Renal cortical epithelial cell (primary cell): ENCODE measurements at places on chromosomes 1 and 21.

- peak; percentile 82 for DNase-seq
Measured at GRCh38 chr1:2546515-2547209, 9.5 kb upstream of the TNFRSF14 start.

GRCh38 chr1:171973421-171973820 lies 132.1 kb downstream of the DNM3 start:
- no peak for DNase-seq

DNA sequence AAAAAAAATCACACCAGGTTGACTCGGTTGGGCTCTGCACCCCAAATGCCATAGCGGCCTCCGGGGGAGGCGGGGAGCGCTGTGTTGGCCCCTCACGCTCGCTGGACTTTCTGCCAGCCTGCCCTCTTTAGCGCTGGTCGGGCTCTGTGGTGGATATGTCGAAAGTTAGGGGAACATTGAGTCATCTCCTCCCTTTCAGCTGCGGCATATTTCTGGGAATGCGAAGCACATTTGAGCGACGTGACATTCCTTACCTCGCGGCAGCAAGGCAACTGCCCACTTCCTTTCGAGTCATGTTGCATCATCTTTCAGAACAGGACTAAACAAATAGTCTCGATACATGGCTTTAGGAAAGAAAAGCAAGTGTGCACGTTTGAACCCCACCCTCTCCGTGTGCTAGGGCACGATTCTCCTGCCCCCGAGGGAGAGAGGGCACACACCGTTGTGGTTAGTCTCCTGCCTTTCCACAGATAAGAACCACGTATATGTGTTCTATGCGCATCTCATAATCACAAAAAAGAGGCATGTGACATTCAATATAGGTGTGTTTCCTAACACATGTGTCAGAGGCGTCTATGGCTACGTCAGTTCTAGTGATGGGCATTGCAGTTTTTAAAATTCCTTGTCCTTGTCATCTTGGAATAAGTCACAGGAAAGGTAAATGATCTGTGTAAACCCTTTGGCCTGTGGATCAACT lies 105.9 kb upstream of the SLC45A1 start:
- peak; percentile 98 for DNase-seq

- DNase-seq = no peak
Measured at GRCh38 chr1:241442686-241443085, 76.9 kb downstream of the FH start.

DNA sequence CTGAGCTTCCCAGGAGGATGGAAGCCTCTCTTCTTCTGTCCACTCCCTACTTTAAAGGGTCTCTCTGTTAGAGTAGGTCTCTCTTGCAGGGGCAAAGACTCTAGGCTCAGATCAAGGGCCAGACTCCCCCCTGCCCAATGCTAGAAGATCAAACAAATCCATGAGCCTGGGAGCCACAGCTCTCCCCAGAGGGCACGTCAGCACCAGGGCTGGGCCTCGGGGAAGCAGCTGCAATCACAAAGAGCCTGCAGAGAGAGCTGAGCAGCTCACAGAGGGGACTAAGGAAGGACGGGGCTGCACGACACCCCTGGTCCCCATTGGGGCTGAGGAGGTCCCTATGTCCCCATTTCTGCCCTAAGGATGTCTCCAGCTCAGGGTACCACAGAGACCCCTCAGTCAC lies 3.9 kb downstream of the CNTN2 start:
- no peak for DNase-seq

- DNase-seq = no peak
Measured at GRCh38 chr1:157540160-157540748, 12.1 kb downstream of the FCRL5 start.

DNA sequence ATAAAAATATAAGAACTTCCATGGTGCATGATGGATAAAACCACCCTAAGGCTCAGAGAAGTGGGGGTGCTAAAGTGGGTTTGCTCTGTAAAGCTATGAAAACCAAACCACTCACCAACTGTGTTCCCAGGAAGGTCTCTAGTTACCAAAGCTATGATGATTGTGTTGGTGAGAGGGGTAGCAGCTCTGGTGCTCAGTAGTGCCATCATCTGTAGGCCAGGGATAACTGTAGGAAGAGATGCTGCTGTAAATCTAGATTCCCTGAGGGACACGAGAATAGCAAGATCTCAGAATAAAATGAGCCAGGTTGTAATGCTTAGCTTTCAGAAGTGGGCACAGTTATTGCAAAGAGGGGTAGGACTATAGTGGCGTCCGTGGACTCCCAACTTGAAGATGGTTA lies 124.5 kb downstream of the GREM2 start:
- no peak for DNase-seq

DNA sequence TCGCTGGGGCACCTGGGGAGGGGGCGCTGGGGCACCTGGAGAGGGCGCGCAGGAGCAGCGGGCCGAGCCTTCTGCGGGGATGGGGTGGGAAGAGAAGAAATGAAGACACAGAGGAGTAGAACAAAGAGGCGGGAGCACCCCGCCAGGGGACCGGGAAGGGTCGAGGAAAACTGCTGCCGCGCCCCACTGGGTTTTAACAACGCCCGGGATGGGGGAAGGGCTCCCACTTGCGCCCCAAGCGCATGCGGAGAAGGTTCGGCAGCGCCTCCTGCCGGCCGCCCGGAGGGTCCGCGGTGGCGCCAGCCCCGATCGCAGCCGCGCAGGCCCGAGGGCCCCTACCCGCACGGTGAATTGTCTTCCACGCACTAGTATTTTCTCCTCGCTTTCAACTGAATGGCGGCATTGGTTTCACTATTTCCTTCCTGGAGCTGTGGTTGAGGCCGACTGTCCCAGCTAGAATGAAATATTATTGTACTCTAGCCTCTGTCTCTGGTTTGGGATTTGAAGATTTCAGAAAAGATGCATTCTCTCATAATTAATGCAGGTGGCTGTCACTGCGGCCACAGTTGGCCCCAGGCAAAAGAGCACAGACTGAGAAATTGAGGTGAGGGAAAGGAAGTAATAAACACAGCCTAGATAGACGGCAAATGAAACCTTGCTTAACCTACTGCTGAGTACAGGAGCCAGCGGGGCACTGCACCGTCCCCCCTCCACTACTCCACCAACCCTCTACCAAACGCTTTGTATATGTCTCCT lies 57.3 kb downstream of the MAB21L3 start:
- peak; percentile 29 for DNase-seq

DNA sequence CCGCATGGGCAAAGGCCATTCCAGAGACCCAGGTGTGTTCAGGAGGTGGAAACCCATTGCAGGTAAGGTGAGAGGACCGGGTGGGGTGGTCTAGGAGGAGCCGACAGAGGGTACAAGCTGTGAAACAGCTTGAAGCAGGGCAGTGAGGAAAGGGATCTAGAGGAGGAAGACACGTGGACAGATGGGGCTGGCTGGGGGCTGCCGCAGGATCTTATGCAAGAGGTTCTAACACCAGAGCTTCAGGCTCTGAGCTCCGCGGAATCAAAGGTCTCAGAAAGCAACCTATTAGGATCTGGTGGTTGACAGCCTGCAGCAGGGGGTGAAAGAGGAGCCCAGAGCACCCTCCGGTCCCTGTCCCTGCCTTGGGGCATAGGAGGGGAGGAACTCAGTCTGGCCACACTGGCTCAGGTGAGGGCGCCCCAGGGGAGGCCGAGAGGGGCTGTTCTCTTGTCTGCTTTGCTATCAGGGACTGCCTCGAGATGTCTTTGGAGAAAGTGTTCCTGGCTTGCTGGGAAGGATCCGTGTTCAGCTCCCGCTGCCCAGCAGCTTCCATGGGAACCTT lies 1.9 kb downstream of the TFF1 start:
- no peak for DNase-seq

GRCh38 chr1:154212083-154212482 lies 6.0 kb upstream of the CFAP141 start:
- no peak for DNase-seq

DNA sequence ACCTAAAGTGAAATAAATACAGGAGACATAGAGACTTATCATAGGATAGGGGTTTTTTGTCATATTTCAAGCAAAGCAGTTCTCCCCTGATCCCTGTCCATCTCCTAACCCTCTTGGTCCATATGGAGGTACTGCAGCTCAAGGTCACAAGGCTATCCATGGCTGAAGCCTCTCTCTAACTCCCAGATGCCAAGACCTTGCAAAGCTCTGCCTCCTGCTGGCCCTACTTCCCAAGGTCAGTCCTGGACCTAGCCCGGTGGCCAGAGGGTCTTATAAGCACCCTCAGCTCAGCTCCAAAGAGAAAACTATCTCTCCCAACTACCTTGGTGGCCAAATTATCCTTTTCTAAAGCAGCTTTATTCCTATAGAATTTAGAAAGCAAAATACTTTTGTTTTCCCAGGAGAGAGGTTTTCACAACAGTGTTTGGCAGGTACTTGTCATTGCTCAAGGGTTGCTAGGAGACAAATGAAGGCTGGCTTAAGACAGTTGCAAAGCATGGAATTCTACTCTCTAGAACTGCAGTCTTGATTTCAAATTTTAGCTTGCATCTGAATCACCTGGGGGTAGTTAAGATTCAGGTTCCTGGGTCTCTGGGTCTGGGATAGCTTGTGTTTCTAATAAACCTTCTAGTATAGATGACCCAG lies 121.5 kb downstream of the XCL2 start:
- DNase-seq = peak; percentile 47

DNA sequence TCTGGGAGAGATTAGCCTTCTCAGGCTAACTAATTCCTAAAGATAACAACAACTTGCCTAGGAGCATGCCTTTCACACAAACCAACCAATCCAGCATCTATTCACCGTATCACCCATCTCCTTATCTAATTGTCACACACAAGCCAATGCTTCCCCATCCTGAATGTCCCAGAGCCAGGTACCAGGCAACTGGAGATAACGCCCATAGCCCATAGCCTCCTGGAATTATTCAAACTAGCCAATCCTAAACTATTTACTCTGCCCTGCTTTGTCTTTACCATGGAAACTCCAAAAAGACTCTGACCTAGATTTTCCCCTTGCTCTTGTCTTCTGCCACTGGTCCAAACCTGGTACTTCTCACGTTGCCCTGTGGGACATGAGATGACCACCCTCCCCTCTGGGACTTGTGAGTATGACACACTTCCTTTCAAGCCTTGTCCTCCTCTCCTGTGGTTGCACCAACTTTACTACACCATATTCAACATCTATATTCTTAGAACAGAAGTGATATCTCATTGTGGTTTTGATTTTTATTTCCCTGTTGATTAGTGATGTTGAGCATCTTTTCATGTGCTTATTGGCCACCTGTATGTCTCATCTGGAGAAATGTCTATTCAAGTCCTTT lies 8.8 kb upstream of the ATG4C start:
- no peak for DNase-seq

DNA sequence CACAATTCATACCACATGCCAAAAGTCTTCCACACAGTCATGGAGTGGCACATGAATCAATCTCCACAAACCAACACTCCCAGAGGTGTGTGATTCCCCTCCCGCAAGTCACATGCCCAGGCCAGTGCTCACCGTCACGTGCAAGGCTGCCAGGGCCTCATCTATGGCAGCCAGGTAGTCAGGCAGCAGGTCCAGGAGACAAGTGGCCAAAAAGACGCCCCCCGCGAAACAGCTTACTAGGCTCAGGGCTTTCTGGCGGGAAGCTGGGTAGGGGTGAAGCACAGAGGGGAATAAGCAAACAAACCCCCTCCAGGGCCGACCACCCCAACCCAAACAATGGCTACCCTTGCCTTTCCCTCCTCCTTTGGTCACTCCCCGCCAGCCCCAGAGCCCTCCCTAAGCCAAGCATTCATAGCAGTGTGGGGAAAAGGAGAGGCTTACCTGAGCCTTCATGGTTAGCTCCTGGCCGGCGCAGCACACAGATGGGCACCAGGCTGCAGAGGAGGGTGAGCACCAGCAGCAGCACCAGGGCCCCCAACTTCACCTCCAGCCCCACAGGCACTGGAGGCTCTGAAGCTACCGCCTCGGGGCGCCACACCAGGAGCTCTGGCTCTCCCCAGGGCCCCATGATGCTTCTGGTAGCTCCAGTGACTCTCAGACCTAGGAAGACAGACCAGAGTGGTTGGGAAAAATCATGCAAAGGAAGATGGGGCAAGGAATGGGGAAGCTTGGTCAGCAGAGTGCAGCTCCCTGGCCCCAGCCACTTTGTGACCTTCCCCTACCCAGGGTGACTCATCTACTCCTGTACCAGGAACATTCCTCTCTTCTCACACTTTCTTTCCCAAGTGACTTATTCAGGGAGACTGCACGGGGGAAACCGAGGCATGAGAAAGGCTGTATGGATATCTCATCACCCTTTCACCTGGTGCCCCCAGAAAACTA lies 978 bp downstream of the SLC39A1 start:
- peak; percentile 86 for DNase-seq

GRCh38 chr1:75785320-75785982 lies 605 bp upstream of the RABGGTB start:
- no peak for DNase-seq

GRCh38 chr1:3892748-3893147 lies 7.3 kb downstream of the C1orf174 start:
- DNase-seq = no peak

GRCh38 chr1:64861611-64862010 lies 104.7 kb downstream of the JAK1 start:
- peak; percentile 38 for DNase-seq

- DNase-seq = no peak
Measured at GRCh38 chr1:38623529-38623928, 236.0 kb downstream of the RRAGC start.

- no peak for DNase-seq
Measured at GRCh38 chr1:239742416-239743109, 349.1 kb upstream of the FMN2 start.

- DNase-seq = peak; percentile 46
Measured at GRCh38 chr1:84382127-84382526, 16.2 kb upstream of the DNASE2B start.

- DNase-seq = no peak
Measured at GRCh38 chr1:22944346-22945055, 28.2 kb downstream of the LACTBL1 start.

DNA sequence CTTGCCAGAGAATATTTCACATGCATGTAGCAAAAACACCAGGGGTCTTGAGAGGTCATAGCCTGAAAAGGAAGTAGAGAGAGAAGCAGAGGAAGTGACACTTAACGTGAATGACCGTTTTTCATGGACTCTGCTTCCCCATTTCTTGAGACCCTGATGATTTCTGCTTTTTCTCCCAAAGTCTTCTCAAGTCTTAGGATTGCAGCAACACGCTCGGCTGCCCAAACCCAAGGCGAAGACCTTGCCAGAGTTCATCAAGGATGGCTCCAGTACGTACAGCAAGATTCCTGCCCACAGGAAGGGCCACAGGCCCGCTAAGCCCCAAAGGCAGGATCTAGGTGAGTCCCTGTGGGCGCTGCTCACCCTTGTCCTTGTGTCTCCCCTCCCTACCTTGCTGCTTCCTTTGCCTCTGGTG lies 12.8 kb downstream of the THEMIS2 start:
- no peak for DNase-seq

DNA sequence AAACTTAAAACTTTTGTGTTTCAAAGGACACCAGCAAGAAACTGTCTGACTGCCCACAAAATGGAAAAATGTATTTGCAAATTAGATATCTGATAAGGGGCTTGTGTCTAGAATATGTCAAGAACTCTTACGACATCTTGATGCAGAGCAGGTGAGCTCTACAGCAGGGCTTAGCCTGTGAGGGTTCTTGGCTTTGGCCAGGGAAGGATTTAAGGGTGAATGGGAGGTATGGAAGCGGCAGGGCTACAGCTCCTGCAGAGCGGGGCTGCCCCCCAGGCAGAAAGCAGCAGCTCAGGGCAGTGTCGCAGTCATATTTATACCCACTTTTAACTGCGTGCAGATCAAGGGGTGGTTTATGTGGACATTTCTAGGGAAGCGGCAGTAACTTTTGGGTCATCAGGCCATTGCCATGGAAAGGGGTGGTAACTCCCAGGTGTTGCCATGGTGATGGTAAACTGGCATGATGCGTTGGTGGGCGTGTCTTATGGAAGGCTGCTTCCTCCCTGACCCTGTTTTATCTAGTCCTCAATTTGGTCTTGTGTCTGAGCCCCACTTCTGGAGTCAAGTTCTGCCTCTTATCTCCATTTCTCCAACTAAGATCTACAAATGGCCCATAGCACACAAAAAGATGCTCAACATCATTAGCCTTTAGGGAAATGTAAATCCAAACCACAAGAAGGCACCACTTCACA lies 23.2 kb downstream of the MORN1 start:
- DNase-seq = no peak
